GM04503 (cell line): ENCODE measurements at places on chromosomes 16 and 17.

DNA sequence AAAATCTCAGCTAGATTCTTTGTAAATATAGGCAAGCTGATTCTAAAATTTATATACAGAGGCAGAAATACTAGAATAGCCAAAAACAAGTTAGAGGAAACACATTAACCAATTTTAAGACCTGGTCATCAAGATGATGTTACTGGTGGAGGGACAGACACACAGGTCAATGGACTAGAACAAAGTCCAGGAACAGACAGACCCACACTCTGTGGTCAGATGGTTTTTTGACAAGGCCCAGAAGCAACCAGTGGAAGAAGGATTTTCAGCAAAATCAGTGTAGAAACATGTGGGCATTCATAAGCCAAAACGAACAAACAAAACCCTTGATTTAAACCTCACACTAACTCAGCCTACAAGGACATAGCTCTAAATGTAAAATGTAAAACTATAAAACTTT lies 99.7 kb upstream of the METRNL start:
- DNase-seq, result no peak

- no peak for DNase-seq
Measured at GRCh38 chr17:14299280-14300141, 1.4 kb upstream of the HS3ST3B1 start.

DNA sequence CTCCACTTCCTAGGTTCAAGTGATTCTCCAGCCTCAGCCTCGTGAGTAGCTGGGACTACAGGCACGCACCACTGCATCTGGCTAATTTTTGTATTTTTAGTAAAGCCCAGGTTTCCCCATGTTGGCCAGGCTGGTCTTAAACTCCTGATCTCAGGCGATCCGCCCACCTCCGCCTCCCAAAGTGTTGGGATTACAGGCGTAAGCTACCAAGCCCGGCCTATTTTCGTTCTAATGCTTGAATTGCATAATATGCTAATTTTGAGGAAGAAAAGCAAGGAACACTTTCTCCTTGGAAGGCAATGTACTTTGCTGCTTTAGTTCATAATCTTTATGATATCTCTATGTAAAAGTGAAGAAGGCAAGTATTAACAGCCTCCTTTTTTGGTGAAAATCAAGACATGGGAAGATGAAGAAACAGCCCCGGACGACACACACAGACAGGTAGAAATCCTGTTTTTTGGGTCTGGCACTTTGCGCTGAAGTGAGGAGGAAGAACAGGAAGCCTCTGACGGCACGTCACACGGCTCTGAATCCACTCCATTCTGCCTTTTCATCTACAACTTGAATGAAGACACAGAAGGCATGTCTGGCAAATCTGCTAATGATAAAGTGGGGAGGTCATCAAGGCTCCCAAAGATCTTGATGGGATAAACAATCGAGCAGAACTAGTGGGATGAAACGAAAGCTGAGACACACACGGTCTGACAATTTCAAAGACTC lies 24.9 kb downstream of the VPS53 start:
- no peak for DNase-seq

- DNase-seq, result peak; percentile 43
Measured at GRCh38 chr16:17350207-17350606, 120.6 kb downstream of the XYLT1 start.

DNA sequence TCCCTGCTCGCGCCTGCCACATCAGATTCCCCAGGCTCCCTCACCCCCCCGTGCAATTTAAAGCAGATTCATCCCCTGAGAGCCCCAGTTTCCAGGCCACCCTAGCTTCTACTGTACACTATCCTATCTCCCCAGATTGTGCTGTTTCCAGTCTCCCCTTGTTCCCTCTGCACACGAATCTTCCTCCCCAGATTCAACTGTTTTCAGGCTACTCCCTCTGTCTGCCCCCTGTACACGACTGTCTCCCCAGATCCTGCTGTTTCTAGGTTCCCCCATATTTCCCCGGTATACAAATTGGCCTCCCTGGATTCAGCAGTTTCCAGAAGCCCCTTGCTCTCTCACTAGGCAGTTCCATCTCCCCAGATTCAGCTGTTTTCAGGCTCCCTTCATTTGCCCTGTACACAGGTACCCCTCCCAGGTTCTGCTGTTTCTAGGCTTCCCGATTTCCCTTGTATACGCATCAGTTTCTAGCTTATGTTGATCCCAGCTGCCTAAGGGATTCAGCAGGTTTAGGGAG lies 22.9 kb downstream of the COPZ2 start:
- DNase-seq, result no peak

DNA sequence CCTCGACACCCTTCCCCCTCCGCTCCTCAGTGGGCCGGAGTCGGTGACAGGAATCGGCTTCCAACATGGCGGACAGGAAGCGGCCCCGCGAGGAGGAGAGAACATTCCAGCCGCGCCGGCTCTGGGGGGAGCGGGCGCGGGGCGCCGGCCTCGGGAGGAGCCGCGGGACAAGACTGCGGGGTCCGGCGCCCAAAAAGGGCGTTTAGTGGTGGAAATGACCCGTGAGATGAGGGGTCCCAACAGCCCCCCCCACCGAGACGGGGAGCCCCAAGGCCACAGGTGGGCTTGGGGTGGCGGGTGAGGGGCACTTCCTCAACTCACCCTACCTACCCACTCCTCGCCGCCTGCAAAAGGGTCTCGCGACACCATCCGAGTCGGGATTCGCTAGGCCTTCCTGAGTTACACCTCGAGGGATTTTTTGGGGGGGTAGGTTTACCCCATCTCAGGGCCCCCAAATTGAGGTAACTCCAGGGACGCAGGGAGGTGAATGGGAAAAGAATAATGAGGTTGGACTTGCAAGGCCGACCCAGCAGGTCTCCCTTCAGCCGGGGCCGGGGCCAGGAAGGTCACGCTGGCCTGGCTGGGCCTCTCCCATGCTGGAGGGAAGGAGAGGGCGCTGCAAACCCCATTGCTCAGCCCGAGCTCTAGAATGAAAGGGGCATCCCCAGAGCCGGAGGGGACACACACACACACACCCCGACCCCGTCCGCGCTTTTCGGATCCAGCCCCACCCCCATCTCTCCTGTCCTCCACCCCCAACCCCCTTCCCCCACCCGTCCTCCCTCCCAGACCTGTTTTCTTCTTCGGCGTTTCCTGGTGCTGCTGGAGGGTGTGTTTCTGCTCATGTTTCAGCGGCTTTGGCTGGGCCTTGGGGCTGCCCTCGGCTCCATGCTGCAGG lies 707 bp downstream of the NUFIP2 start:
- no peak for DNase-seq

DNA sequence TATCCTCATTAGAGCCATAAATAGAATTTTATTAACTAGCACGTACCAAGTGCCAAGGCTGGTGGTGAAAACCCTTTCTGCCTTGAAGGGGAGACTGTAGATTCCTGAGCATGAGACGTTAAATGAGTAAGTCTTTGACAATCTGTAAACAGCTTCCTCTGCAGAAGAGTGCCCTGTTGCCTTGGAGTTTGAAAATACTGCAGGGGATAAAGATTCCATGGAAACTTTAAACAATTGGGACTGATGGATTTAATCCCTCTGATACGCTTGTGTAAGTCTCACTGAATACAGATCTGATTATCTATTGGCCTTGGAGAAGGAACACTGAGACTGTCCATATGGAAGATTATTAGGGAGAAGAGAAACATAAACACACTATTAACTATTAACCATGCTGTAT lies 1053.4 kb upstream of the RBFOX1 start:
- no peak for DNase-seq

DNA sequence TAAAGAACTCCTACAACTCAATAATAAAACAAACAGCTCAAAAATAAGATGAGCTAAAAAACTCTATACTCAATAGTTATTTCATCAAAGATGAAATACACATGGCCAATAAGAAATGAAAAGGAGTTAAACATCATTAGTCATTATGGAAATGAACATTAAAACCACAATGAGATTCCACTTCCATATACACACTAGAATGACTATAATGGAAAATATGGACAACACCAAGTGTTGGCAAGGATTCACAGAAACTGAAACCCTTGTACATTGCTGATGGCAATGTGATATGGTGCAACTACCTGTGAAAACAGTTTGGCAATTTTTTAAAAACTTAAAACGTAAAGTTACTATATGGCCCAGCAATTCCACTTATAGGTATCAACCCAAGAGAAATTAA lies 91.4 kb downstream of the GRIN2A start:
- DNase-seq, result no peak

- no peak for DNase-seq
Measured at GRCh38 chr16:74667255-74667700, 601 bp upstream of the RFWD3 start.

- DNase-seq, result no peak
Measured at GRCh38 chr16:86314402-86315025, 195.8 kb upstream of the FOXF1 start.

GRCh38 chr17:7130621-7131422 lies 16.2 kb upstream of the ASGR2 start:
- no peak for DNase-seq

GRCh38 chr16:82657786-82658185 lies 31.0 kb downstream of the CDH13 start:
- DNase-seq, result no peak
